ENCODE measurements at places on chromosomes 5 and 9.

- no peak for DNase-seq
These were observed 817 bp downstream of the GAPVD1 start for GRCh38 chr9:125262294-125262991.

DNA sequence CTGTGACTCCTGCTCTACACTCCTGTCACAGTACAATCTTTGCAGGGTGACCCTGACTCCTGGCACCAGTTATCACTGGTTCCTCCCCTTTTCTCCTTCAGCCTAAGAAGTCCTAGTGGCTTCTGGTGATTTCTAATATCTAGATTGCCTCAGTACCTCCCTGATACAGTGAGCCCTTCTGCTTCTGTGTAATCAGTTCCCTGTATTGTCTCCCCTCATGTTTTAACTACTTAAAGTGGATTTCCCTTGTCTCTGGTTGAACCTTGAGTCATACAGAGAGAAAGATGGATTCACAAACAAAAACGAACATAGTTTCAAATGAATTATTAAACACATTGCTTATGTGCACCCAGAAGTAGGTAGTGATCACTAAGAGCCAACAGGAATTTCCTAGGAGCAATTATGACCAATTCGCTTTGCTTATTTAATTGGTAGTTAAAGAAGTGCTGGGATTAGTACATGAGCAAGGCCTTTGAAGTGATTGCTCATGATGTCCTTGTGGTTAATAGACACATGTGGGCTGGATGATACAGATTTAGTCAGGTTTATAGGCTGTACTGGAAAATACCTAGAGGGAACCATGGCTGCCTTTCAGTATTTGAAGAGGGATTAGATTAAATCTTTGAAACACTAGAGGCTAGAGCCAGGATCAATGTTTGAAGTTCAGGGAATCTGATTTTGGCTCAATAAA lies 145.8 kb upstream of the MEF2C start:
- peak; percentile 68 for DNase-seq

DNA sequence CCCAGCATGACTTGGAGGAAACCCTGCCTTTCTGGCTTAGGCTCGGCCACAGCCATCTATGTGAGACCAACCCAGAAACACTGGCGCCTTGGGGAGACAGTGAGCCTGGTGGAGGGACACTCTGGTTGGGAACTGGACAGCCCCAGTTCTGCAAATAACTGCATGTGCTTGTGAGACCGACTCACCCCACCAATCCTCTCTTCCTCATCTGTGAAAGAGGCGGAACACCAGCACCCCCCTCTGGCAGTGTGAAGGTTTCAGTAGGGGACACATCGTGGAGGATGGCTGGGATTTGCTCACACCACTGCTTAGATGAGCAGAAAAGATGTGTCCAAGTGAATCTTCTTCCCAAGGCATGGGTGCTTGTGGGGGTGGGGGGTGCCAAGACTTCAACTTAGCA lies 43.4 kb upstream of the N4BP3 start:
- DNase-seq, result peak; percentile 31

- no peak for DNase-seq
These were observed 14.6 kb upstream of the ANGPTL2 start for GRCh38 chr9:127136880-127137639.

GRCh38 chr5:62790348-62790747 lies 211.7 kb downstream of the LRRC70 start:
- no peak for DNase-seq

DNA sequence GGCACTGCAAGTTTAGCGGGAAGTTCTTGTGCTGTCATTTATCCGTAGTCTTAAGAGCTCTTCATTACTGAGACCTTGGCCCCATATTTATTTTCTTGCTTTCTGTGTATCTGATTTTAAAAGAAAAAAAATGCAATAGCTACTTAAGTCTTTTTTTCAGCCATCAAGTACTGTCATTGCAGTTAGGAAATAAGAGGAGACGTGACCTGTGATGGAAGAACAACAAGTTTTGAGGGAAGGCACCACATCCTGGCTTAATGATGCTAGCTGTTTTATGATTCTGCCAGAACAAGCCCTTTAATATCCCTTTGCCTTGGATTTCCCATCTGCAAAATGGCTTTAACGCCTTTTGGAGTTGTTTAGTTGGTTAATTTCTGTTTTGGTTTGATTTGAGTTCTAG lies 3.8 kb downstream of the RGMB start:
- no peak for DNase-seq

GRCh38 chr9:86829496-86830046 lies 117.7 kb downstream of the GAS1 start:
- DNase-seq, result no peak

- DNase-seq, result no peak
These were observed 846 bp downstream of the MGAT1 start for GRCh38 chr5:180801596-180802324.

DNA sequence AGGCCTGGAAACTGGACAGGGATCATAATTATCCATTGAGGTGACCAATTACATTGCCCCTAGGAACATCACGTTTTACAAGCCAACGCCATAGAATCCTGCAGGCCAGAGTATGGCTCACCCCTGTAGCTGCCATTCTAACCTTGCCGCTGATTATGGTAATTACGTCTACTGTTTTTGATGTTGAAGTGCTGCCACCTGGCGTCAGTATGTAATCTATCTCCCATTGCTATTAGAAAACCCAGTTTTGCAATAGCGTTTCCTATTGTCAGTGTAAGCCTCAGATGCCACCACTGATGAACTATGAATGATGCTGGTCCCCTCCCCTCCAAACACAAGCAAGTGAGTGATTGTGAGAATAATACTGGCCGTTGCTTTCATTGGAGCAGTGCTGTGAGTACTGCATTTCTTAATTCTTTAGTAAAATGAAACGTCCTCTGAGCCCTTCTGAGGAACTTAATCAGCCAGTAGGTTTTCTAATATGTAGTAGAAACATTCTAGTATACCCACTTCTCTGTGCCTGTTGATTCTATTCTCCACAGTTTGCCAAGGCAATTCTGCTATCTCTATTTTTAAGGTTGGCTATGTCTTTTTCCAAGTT lies 100.5 kb upstream of the NMUR2 start:
- peak; percentile 54 for DNase-seq

GRCh38 chr5:87136096-87136495 lies 131.6 kb upstream of the RASA1 start:
- no peak for DNase-seq

DNA sequence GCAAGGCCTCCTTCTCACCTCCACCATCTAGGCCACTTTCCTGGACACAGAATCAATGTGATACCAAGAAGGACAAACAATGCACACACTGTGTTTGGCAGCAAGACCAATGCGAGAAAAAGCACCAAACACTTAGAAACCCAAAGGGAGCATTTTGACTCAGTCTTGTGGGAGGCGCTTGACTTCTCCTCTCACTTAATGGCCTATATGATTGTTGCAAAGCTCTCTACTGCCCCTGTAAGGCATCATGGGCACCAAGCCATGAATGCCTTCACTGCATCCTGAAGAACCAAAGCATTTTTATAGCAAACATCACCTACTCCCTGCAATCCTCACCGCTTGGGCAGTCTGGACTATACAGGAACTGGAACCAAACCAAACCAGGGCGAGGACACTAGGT lies 57.5 kb downstream of the CDH6 start:
- DNase-seq, result peak; percentile 3

Data from HT1080 (cell line).